ENCODE measurements at places on chromosomes 12 and 14. TPM values are rescaled to one million over a fixed set of nuclear protein-coding genes. Genes with fewer than 3 reads are reported as not detected.

LMO3 gene
- not detected for total RNA-seq

CMKLR1 gene
- total RNA-seq = not detected

NRIP2 gene
- total RNA-seq = not detected

OR4K13 gene
- total RNA-seq = not detected

PSMA6 gene
- 290 TPM for total RNA-seq

BMP4 gene
- 2.2 TPM for total RNA-seq

PABPN1 gene
- 165 TPM for total RNA-seq

KCNJ8 gene
- 0.18 TPM for total RNA-seq

WSB2 gene
- 64.0 TPM for total RNA-seq

SPTB gene
- total RNA-seq = 0.91 TPM

ANG gene
- 11.0 TPM for total RNA-seq

SLC5A8 gene
- not detected for total RNA-seq

ADCK1 gene
- total RNA-seq = 5.7 TPM

HECTD4 gene
- 15.9 TPM for total RNA-seq

HPD gene
- 1.5 TPM for total RNA-seq

PRKD1 gene
- total RNA-seq = 2.5 TPM

CD69 gene
- total RNA-seq = not detected

SIRT4 gene
- total RNA-seq = 1.6 TPM

HOXC6 gene
- total RNA-seq = 3.5 TPM

NKX2-1 gene
- total RNA-seq = not detected

IFNG-AS1 gene
- not detected for total RNA-seq

OTUB2 gene
- total RNA-seq = 4.0 TPM

ABCD2 gene
- not detected for total RNA-seq

HOXC9 gene
- total RNA-seq = 13.7 TPM

GABARAPL1 gene
- 29.1 TPM for total RNA-seq

RHEBL1 gene
- total RNA-seq = 4.5 TPM

TMPRSS12 gene
- not detected for total RNA-seq

KLRC2 gene
- 1.6 TPM for total RNA-seq

C12orf54 gene
- not detected for total RNA-seq

CCDC184 gene
- total RNA-seq = 3.6 TPM

CMAS gene
- 46.9 TPM for total RNA-seq

ACOT6 gene
- total RNA-seq = not detected

KRT74 gene
- not detected for total RNA-seq

MAP1LC3B2 gene
- 1.7 TPM for total RNA-seq

All from A549 treated with ZK216348 at 1 μM for 4 hours (cell line).